ENCODE measurements at places on chromosomes 7 and 10.

DNA sequence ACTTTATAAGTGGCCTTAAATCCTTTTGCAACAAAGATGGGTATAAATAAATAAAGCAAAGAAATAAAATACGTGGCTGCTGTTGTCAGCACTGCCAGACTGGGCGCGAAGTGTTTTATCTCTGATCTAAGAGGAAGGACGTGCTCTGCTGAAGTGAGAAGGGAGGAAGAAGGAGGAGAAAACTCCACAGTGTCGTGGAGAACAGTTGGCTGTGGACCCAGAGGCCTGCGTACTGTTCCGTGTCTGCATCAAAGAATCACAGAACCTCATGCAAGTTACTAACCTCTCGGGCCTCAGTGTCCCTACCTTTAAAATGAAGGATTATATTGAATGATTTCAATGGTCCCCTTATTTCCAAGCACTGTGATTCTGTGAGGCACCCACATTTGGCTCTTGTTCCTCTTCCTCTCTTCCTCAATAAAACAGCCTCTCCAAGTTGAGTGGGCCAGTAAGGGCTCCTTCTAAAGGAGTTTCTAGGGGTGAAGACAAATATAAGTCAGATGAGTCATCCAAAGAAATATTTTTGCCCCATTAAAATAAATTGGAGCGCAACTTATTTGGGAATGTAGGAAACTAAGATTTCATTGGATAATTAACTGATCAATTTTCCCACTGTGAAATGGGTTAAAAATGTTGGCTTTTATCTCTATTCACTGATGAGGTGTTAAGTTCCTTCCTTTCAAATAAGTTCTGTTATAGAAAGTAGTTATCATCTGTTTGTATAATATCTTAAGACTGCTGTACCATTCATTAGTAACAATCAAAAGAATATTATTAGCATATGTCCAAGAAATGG lies 126.9 kb upstream of the EFCAB10 start:
- DNase-seq: no peak

- no peak for DNase-seq
These were observed 317.1 kb upstream of the SEMA3C start for GRCh38 chr7:81235997-81236396.

DNA sequence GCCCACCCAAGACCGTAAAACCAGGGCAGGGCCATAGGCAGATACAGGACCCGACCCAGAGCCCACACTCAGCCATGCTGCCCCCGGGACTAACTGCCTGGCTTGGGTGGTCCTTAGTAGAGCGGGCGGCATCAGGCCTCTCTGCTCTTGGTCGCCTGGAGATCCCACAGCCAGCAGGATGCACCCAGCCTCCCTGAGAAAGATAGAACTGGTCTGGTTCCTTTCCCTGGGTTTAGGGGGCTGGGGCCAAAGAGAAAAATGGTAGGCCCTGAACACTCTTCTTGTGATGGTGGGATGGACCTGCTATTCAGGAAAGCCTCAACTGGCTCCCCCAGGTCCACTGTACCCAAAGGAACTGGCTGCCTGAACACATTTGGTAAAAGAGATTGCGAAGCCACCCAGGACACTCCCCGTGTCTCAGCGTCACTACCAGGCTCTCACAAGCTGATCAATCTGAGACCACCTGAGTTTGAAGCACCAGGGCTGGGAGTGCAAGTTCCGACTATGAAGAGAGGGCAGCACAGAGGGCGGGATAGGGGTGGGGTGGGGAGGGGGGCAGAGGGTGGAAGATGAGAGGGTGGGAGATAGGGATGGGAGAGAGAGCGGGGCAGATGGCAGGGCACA lies 591.5 kb downstream of the DNAJB6 start:
- no peak for DNase-seq

- no peak for DNase-seq
These were observed 16.0 kb downstream of the PALD1 start for GRCh38 chr10:70494536-70494935.

DNA sequence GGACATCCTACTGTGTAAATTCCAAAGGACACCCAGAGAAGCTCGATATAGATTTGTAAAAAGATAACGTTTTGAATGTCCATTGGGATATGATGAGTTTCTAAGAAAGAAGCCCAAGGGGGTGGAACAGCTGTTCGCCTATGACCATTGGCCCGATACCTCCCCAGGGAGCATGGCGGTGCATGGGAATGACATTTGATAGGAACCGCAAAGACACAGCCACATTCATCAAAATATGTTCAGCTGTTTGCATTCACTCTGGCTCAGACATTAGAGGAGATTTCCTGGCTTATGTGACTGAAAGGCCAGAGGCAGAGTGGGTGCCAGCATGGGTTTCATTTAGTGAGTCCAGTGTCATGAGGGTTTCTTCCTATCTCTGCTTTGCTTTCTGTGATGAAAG lies 56.0 kb upstream of the BAIAP2L1 start:
- DNase-seq: no peak

DNA sequence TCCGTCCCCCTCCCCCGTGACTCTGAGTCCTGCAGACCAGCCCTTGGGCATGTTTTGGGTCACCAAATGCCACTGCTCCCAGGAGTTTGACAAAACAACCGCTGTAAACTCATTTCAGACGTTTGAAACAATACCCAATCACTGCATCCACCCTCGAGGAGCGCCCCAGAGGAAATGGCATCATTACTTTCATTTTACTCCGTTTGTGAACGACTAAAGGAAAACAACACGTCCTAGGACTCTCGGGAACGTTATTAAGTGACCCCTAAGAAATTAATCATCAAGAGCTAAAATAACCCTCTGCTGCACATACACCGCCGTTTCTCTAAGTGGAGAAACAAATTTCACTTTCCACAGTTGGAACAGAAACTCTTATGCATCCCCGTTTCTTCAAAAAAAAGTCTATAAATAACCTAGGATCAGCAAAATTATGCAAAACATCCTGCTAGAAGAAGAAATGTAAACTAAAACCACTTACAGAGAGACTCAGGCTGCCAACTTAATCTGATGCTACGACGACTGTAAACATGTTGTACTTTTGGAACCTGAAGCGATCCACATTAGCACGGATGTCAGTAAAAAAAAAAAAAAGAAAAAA lies 109.9 kb upstream of the EFCAB10 start:
- DNase-seq: no peak

DNA sequence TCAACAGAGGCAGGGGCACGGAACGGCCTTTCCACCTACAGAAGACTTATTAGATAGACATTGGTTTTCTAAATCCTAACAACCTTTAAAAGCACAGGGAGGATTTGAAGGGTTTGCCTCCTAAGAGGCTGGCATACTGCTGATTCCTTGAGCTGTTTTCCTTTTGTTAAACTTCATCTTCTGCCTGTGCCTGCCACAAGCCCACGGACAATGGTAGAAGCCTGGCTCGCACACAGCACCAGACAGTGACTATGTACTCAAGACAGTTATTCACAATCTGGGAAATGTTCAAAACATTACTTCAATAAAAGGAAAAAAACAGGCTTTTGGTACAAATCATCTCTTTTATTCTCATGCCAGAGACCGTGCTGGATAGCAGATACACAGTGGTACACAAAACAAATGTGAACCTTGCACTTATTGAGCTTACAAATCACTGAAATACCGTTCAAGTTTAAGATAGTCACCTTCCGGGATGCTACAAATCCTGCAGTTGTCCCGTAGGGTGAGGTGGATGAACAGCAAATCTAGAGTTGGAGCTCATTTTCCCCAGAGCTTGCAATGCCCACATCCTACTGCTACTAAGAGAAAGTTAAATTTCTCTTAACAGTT lies 63.9 kb downstream of the VPS41 start:
- no peak for DNase-seq

DNA sequence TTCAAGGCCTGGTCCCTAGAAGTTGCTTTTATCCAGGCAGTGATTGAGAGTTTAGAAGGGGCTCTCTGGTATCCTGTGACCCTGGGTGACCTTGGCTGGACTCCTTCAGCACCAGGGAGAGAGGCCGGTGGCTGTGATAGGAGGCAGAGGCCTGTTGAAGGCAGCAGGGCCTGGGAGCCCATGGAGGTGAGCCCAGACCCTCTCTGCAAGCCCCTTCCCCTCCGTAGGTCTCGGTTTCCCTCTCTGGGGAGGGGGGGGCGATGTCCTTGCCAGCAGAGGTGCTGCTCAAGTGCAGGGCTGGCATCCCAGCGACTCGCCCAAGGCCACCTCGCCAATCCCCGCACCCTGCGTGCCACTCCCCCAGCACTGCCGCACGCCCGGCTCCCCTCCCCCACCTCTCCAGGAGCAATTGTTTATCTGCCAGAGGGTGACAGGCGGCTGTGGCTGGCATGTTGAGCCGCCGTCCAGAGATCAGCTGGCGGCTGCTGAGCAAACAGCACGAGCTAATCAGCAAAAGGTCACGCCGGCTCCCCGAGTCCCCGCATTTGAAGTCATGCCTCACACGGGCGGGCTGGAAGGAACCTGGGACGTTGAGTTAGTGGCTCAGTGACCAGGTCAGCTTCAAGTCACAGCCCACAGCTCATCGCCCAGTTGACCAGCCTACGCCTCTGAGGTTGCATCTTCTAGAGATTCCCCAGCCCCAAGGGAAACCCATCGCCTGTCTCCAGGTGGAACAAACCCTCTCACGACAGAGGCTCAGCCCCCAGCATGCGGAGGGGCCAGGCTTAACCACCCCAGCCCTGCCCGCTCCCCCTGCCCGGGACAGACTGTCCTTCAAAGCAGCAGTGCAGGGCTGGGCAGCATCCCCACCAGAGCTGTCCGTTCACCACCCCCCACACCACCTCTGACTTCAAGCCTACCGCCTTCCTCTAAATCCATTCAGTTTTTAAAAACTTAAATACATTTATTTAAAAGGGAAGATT lies 43.7 kb downstream of the ELFN1 start:
- DNase-seq: no peak

- no peak for DNase-seq
These were observed 45.5 kb downstream of the CREM start for GRCh38 chr10:35172146-35172545.

- DNase-seq: no peak
These were observed 13.1 kb downstream of the SDHAF3 start for GRCh38 chr7:97130417-97131139.

All from activated T-helper 1 cell treated with anti-CD3 and anti-CD28 coated beads, Interleukin-2, amount 50 U/mL, for 16 hours (primary cell).